HEK293T (cell line): ENCODE measurements at places on chromosomes 4 and X.

GRCh38 chrX:75784680-75785491, at the start of gene MAGEE2:
Gene MAGEE2 (minus strand): TSS chrX:75785254. CDS start chrX:75785051, 203 bp downstream.
- DNase-seq = no peak

- peak; percentile 58 for DNase-seq
Observed at GRCh38 chrX:118254611-118255010, 91.3 kb upstream of the WDR44 start.

DNA sequence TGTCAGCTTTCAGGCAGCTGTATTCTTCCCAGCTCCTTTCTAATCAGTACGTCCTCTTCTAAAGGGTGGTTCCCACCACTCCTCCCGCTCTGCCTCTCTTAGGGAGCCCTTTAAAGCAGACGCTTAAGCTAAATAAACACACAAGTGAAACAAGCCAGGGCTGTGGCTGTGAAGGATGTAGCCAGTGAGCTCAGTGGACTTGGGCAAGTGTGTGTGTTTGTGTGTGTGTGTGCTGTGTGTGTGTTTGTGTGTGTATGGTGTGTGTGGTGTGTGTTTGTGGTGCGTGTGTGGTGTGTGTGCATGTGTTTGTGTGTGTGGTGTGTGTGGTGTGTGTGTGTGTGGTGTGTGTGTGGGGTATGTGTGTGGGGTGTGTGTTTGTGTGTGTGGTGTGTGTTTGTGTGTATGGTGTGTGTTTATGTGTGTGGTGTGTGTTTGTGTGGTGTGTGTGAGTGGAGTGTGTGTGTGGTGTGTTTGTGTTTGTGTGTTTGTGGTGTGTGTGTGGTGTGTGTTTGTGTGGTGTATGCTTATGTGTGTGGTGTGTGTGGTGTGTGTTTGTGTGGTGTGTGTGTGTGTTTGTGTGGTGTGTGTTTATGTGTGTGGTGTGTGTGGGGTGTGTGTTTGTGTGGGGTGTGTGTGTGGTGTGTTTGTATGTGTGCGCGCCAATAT, 283.3 kb downstream of the PTTG2 start:
- no peak for DNase-seq

DNA sequence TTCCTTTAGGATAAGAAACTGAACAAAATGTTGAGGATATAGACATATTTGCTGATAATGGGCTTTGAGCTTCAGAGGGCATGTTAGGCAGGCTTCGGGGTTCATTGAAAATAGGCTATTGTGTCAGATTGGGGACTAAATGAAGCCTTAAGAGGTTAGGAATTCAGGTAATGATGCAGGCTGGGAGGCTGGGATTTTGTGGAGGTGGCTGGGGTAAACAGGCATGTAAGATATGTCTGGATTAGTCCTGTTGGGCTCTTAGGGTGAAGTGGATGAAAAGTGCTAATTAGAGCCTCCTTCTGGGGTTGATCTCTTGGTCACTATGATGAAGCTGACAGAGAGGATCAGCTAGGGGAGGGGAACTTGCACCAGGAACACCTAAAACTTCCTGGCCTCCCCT, 80.2 kb upstream of the ESX1 start:
- no peak for DNase-seq

DNA sequence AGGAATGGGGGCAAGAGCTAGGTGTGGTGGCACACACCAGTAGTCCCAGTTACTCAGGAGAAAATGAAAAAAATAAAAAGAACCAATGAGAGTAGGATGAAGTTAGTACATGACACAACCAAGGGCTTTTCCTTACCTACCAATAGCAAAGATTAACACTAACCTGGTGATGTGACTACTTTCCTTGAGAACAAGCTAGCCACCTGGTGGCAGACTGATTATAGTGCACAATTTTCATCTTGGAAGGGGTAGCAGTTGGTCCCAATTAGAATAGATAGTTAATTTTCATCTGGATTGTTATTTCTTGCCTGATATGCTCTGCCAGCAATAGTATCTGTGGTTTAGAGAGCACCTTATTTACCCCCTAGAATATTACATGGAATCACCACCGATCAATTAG, 1216.8 kb upstream of the PABPC4L start:
- peak; percentile 25 for DNase-seq

- DNase-seq = no peak
Observed at GRCh38 chr4:182215148-182215547, 28.1 kb upstream of the TENM3 start.

DNA sequence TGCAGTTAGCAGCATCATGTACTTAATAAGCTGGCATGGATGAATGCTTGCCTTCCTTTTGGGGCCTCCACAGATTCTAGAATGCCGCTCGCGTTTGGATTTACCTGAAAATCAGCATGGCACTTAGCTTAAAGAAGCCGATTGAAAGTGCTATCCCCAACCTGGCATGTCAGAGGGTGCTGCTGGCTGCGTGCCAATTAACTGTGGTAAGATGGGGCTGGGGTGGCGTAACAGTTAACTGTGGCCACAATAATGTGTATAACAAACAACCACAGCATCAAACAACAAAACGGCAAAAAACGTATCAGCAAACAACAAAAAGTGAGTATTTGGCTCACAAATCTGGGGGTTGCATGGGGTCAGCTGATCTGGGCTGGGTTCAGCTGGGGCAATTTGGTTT, 70.5 kb downstream of the CBLL2 start:
- DNase-seq = no peak

GRCh38 chr4:121164291-121164690, at the start of gene TNIP3:
Gene TNIP3 (minus strand): TSS chr4:121164321. CDS start chr4:121164125, 196 bp downstream.
- no peak for DNase-seq

- DNase-seq = no peak
Observed at GRCh38 chr4:186814535-186815070, 90.9 kb upstream of the FAT1 start.

DNA sequence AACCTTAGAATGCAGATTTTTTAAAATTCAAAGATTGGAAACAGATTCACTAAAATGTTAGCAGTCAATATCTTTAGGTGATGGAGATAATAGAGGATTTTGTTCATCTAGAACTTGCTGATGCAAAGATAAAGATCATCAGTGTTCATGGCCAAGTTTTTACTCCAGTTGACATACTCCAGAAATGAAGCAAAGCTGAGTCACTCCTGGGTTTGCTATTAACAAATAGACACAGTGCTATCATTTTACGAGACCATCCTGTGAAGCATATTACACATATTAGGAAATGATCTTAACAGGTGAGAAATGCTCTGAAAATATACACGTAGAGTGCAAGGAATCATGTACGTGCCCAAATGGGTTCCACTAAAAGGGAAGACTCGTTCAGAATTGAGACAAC, 170.6 kb upstream of the FAM9B start:
- no peak for DNase-seq

DNA sequence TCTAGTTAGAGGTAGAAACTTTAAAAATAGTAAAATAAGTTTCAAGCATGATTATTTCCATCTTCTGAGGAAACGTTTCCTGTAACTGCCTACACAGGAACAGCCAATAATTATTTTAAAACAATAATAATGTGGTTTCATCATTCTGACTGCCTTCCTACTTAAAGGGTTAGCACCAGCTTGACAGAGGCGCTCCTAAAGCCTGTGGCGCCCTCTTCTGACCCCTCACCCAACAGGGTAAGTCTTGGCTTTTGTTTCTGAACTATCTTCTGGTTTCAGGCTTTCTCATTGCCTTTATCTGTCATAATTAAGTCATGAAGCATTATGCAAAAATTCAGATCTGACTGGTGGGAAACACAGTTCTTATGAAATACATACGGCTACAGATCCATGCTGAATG, 96.7 kb downstream of the ITM2A start:
- DNase-seq = no peak

- DNase-seq = no peak
Observed at GRCh38 chr4:18798123-18798522, 776.6 kb upstream of the LCORL start.

- DNase-seq = no peak
Observed at GRCh38 chr4:89290727-89291516, 16.7 kb downstream of the GPRIN3 start.

DNA sequence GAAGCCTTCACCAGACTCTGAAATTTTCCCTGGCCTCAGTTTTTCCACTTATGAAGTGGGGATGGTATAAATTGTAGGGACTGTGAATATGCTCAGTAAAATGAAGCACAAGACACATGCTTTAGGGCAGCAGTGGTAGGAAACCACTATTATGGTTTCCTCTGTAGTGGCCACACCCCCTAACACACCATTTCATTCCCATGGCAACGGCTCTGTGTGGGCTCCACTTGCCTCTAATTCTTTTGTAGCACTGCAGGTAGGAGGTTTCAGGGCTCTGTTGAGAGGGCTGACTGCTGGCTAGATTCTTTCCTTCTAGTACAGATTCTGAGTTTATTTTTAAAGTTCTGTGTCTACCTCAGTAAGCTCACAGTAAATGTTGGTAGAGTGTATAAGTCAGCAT, 3.5 kb upstream of the VMA21 start:
- no peak for DNase-seq

GRCh38 chrX:93673056-93673868, at the start of gene NAP1L3:
Gene NAP1L3 (minus strand): TSS chrX:93673578. CDS start chrX:93673304, 274 bp downstream.
- peak; percentile 61 for DNase-seq

GRCh38 chr4:177283167-177283566, 26.5 kb upstream of the NEIL3 start:
- no peak for DNase-seq

DNA sequence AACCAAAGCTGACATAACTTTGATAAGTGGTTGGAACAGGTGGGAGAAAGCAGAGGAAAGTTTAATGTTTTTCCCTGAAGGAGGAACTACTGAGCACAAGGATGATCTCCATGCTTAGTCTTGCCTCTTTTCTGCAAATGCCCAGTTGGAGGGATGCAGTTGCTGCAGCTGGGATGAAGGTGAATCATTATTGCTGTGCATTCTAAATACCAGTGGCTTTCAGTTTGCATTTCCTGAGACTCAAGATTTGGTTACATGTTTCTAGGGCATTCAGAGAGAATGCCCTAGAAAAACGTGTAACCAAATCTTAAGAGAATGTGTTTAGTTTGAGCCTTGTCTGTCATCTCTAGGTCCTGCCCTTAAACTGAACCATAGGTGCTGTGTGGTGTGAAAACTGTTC, 42.2 kb downstream of the METTL14 start:
- DNase-seq = no peak

GRCh38 chr4:78772526-78773091, 3.5 kb upstream of the BMP2K start:
- no peak for DNase-seq

DNA sequence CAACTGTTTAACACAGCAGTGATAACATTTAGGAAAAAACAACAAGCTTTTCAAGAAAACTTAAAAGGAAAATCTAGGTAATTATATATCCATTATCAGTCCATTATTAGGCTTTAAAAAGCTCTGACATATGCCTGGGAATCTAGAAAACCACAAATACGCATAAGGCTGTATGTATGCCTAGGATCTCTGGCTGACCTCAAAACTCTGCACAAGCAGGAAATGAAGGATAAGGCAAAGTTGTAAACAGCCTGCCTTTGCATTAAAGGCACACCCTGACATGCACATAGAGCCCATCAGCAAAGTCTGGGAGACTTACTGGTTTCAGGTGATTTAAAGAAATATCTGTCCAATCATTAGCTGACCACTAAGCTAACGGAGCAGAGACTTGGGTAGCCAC, 14.0 kb downstream of the TIMP1 start:
- DNase-seq = no peak

DNA sequence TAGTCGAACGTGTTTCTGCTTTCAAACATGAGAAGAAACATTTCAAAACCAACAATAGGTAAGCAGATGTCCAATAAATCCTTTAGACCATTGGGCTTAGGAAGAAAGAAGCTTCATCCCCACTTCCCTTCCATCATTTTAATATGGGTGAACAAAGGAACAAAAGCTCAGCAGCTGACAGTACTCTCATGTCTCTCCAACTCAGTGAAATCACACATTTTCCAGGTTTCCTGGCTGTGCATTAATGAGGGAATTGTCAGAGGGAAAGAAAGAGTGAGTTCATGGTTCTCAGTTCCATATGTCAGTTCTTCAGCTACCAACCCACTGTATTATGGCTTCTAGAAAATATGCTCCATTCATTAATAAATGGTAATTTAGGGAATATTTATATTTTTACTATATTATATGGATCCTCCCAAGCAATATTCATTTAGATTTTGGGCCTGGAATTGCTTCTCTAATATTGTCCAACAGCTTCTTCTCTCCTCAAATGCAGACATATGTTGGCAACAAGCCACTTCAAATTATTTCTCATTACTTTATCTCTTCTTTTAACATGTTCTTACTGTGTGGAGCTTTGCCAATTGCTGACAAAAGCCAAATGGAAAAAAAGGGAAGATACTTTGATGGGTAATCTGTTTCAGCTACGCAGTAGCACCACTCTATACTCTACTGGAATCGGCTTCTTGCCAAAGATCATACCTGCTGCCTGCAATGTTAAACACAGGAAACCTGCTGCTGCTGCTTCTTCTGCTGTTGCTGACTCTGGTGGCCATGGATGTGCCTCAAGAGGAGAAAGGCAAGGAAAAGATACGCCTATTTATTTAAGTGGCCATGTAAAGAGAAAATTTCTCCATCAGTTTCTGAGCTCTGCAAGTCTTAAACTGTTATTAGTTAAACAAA, 1757.6 kb downstream of the ARAP2 start:
- DNase-seq = no peak

DNA sequence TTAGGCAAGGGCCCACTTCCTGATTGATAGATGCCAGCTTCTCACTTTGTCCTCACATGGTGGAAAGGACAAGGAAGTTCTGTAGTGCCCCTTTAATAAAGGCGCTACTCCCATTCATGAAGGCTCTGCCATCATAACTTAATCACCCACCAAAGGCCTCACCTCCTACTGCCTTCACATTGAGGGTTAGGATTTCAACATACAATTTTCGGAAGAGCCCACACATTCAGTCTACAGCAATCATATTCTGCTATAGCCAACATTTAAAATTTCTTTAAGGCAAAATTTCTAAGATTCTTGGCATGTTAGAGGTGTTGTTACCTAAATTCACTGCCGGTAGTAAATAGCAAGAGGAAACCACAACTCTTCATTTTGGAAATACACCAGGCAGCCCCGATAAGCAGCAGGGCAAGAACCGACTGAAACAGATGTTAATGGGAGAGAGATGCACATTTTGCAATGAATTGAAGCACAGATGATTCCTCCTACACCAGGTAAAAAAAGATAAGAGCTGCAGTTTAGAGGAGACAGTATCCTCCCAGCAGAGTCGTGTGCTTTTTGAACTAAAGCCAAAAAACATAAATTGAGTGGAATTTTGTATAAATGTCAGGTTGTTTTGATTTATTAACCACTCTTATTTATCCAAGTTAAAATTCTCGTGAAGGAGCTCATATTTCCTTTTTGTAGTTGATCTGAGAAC, 594.9 kb downstream of the KCTD8 start:
- DNase-seq = no peak

DNA sequence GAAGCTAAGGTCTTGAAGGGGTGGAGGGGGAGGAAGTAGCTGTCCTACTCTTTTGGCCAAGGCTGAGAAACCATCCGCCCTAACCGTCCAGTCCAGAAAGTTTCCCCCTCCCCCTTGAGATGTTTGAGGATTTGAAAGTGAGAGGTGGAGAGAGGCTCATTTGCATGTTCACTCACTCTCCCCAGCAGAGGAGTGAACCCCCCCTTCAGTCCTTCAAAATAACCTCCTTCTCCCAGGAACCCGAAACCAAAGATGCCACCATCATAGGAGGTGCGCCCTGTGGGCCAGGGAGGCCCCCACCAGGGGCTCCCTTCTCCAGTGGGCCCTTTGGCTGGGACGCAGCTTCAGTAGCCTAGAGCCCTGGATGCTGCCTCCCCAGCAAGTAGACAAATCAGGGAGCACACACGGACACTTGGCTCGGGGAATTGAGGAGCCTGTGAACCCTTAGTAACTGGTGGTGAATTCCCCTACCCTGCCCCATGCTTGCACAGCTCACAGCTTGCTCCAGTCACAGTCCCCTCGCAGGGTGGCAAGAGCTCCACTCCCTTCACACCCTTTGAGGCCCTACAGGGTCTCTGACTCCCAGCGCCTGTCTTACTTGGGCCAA, 25.6 kb downstream of the ELF4 start:
- DNase-seq = no peak
